ENCODE measurements at places on chromosomes 7 and 10. TPM values are rescaled to one million over a fixed set of nuclear protein-coding genes. Genes with fewer than 3 reads are reported as not detected.

GRCh38 chr7:108326938-108327337 lies 129.3 kb downstream of the NRCAM start:
- DNase-seq, result no peak

DNA sequence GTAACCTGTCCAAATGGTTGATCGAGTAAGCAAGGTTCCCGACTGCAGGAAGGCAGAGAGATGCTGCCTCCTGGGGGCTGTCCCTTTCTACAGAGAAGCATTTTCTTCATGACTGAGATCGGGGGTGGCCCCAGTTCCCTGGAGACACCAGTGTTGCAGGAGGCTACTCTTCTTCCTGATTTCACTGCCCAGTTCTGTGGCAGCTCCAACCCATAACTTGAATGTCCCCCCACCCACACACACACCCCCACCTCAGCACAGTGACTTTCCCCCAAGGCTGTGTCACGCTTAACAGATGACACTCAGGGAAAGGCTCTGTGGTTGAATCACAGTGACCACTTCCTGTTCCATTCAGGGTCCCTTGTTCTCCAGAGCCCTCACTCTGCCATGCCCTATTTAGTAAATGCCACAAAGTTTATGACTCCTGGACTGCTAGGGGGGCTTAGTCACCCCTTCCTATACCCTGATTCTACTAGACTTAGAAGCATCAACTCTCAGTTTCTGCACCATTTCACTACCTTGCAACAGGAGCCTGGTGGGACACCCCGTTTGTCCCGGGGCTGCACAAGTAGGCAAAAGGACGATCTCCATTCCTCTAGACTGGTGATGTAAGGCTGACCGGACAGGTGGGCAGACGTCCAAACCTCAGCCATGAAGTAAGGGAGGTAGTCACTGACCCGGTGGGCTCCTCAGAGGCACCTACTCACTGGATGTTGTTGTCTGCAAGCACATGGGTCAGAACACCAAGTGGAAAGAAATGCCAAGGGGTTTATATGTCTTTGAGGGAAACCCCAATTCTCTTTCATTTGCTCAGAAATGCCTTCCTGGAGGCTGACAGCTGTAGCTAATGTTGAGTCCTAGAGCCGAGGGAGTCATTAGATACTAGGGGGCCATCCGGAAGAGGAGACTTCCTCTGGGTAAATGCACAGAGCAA lies 31.3 kb upstream of the SMC3 start:
- no peak for DNase-seq

The EIF5AL1 gene
- 0.19 TPM for total RNA-seq

DNA sequence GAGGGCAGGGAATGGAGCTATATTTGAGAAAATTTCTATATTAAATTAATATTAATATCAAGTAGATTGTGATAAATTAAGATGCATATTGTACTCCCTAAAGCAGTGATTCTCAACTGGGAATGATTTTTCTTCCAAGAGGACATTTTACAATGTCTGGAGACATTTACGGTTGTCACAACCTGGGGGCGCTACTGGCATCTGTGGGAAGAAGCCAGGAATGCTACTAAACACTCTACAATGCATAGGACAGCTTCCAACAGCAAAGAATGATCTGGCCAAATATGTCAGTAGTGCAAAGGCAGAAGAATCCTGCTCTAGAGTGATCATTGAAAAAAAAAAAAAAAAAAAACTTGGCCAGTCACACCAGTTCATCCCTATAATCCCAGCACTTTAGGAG lies 100.0 kb downstream of the LSM5 start:
- no peak for DNase-seq

GRCh38 chr7:109844362-109844761 lies 1246.6 kb upstream of the LRRN3 start:
- no peak for DNase-seq

DNA sequence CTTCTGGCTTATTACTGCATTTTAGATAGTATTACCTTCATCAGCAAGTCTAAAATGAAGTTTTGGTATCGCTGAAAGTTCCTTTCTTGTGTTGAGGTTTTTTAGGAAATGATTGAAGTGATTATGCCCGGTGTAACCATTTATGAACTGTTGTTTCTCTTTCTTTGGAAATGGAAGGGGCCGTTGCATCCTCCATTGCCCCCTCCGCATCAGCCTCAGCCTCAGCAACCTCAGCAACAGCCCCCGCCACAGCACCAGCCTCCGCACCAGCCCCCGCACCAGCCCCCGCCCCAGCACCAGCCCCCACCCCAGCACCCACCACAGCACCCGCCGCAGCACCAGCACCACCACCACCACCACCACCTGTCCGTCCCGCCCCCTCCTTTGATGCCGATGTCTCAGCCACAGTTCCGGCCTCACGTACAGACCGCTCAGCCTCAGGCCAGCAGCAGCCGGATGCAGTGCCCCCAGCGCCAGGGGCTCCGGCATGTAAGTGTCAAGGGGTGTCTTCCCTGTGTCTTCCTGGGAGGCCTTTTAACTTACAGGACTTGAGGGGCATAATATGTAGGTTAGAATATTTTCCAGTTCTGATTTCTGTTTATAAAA lies 72.6 kb downstream of the SHH start:
- no peak for DNase-seq

The CLDN3 gene
- total RNA-seq, result 634 TPM
